ENCODE measurements at places on chromosomes 11 and 22.

GRCh38 chr11:94747146-94747545 is 21.0 kb upstream of the AMOTL1 start:
- DNase-seq, result no peak

DNA sequence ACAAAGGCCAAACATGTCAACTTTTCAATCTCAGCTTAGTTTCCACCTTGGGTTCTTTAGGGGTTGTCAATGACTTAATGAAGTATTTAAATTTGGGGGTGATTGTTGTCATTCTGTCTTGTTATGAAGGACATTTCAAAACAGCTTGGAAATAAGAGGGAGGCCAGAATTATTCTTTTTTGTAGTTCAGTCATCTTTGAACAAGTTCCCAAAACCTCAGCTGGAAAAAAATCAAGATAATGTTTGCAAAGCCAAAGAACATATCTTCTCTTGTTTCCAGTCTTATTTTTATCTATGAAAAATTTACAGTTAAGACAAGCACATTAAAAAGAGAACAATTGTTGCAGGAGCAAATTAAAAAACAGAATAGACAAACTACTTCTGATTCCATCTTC is 612.8 kb downstream of the INSC start:
- DNase-seq, result no peak

GRCh38 chr22:37231406-37232139 is 12.5 kb downstream of the RAC2 start:
- no peak for DNase-seq

DNA sequence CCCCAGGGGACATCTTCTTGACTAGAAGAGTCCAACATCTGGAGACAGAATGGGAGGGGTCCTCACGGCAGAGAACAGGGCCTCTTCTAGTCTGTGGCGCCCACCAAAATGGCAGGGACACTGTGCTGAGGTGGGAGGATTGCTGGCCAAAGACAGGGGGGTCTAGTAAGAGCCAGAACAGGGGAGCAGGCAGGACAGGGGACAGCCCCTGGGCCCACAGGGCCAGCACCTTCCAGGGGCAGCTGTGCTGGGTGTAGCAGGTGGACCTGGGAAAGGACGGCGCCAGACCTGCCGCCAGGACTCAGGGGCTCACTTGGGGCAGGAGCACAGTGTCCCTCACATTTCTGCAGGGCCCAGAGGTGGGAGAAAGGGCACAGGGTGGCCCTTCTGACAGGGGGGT is 858 bp upstream of the APOBEC3A start:
- DNase-seq, result no peak

- DNase-seq, result no peak
Observed at GRCh38 chr22:32967386-32968101, 90.6 kb downstream of the SYN3 start.

- no peak for DNase-seq
Observed at GRCh38 chr11:765025-765801, 12.1 kb downstream of the GATD1 start.

DNA sequence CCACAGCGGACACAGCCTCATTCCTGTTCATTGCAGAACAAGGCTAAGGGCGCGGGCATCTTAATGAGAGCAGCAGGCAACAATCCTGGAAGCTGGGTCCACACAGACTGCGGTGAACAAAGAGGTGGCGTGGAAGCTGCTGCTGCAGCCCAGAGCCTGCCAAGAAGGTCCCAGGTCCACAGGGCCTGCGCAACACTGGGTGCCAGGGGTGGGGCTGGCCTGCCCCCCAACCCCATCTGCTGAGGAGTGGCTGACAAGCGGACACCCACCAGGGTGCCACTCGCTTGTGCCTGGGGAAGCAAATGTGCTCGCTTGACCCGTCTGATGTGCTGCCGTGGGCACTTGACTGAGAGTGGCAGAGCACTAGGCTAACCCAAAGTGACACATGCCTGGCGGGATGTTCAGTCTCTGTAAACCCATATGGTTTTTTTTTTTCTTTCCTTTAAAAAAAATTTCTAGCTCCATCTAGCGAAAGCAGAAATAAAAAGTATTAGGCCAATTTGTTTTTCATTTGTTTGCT is 83.2 kb upstream of the PITPNB start:
- DNase-seq, result no peak

DNA sequence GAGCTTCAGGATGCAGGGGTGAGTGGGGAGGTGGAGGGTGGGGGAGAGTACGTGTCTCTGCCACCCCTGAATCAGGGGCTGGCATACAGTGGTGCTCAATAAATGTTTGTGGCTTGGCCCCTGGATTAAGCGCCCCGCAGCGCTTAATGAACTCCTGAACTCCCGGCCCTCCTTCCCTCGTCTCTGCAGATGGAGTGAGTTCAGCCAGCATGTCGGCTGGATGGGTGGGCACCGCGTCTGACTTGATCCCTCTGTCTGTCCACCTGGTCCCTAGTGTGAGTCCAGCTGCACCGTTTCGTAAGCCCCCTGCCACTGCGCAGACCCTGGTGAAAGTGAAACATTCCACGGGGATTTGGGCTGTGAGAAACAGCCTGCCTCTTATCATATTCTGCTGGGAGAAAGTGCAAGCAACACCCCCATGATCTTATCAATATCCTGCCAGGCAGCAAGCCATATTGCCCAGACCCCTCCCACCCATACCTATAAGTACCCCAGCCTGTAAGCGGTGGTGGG is 12.0 kb upstream of the MRGPRD start:
- no peak for DNase-seq

- DNase-seq, result no peak
Observed at GRCh38 chr11:102108734-102109440, 1.4 kb upstream of the YAP1 start.

DNA sequence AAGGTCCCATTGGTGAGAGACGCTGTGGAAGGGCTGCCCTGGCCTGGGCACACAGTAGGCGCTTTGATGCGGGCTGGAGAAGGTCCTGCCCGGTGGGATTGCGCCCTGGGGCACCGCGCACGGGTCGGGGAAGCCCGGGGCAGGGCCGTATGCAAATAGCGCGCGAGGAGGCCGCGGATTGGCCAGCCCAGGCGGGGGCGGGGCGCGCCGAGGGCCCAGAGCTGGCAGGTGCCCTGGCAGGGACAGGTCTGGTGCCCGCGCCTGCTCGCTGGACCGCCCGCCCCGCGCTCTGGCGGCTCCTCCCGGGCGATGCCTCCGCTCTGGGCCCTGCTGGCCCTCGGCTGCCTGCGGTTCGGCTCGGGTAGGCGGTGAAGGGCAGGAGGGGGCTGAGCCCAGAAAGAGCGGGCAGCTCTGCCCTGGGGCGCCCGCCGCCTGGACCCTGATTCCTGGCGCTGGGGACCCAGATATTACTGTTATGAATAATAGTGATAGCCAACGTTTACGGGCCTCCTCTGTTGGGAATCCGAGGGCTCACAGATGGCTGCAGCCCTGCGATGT is at the start of gene UPK3A:
TSS of gene UPK3A (plus strand) at position 245 of the 558 bp plus-strand sequence. CDS start at position 310, 65 bp downstream.
- DNase-seq, result no peak

DNA sequence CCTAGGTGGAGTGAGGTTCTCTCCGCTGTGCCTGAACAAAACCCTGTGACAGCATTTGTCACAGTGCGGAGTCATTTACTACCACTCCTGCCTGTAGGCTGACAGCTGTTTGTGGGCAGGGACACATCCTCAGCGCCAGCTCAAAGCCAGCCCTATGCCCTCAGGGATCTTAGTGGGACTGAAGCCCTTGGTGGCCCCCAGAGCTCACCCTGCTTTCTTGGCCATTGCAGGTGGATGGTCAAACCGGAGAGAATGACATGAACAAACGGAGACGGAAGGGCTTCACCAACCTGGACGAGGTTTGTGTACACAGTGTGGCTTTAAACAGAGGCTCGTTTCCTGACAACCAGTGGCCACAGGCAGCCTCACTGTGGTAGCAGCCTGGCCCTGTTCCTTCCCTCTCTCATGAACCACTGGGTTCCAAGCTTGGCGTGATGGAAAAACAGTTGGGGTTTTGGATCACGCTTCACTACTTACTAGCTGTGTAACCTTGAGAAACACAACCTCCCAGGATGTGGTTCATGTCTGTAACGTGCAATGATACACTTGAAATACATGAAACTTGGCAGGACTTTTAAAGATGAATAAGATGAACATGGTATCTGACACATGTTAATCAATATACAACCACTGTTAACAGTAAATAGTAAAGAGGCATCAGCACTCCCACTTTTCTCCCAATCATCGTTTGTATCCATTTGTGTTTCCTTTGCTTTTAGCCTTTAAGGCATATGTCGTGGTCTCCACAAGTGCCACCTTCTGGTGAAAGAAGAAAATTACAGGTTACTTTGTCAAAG is 125.8 kb downstream of the MICAL2 start:
- peak; percentile 36 for DNase-seq

- no peak for DNase-seq
Observed at GRCh38 chr22:49954354-49954753, 6.2 kb upstream of the PIM3 start.

- no peak for DNase-seq
Observed at GRCh38 chr22:33386270-33386669, 328.1 kb upstream of the SYN3 start.

DNA sequence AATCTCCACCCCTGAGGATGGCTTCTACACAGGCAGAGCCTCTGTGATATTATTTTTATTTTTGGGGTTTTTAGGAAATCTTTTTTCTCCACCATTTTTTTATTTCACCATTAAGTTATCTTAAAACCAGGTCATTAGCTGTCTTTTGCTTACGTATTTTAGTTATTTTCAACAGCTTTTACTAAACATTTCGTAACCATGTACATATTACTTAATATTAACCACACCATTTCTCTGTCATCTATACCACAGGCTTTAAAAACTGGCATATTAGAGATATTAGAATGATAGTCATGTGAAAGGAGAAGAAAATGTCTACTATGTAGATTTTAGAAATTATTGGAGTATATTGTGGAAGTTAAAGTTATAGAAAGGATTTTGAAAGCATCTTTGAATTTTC is 37.4 kb downstream of the YAP1 start:
- DNase-seq, result no peak

GRCh38 chr11:118658429-118659313 is 20.8 kb downstream of the TREH start:
- no peak for DNase-seq

GRCh38 chr11:70751142-70751734 is 352.9 kb downstream of the CTTN start:
- no peak for DNase-seq

DNA sequence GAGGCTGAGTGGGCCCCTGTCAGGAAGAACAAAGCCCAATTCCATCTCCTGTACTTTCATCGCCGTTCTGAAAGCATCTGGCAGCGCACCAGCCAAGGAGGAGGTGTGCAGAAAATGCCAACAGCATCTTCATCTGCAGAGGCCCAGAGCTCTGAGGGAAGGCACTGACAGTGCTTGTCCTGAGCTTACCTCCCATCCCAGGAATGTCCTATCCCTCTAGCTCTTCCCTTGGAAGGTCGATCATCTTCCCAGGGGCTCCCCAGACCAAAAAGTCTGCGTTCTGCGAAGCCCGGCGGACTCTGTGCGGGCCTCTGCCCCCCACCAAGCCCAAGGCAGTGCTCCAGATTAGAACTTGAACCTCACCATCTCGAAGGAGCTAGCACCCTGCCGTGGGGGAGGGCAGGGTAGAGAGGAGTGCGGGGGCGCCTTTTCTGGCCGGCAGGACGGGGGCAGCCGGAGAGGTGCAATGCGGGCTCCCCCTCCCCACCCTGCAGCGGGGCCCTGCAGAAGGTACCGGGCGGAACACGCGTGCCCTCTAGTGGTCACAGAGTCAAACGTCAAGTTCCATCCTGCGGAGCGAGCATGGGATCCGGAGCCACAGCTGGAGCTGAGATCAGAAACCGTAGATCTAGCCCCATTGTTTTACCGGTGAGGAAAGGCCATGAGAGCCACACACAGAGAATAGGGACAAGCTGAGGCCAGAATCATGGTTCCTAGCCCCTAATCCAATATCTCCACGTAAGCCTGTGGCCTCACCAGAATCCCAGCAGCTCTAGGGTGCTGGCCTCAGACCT is 5.0 kb downstream of the SCN2B start:
- peak; percentile 78 for DNase-seq

DNA sequence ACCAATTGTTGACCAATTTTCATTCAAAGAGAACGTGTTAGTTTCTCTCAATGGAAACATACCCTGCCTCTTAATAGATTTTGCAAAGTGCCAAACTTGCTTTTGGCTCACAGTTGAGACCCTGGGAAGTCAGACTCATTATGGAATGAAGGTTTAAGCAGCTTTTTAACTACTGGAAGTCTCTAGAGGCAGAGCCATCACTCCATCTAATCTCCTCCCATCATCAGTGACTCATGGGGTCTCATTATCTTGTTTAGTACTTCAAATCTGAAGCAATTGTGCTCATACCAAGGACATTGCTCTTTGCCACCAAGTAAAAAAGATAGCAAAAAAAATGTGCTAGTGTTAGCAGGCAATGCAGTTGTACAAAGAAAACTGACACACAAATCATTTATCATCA is 537.1 kb upstream of the LRRC4C start:
- DNase-seq, result no peak

GRCh38 chr11:100866453-100866852 is 179.4 kb downstream of the ARHGAP42 start:
- no peak for DNase-seq

GRCh38 chr11:123046473-123047259 is 15.3 kb downstream of the HSPA8 start:
- no peak for DNase-seq

- DNase-seq, result no peak
Observed at GRCh38 chr22:21703684-21704316, 31.8 kb downstream of the YPEL1 start.

GRCh38 chr11:36339888-36340287 is 43.8 kb downstream of the PRR5L start:
- no peak for DNase-seq

DNA sequence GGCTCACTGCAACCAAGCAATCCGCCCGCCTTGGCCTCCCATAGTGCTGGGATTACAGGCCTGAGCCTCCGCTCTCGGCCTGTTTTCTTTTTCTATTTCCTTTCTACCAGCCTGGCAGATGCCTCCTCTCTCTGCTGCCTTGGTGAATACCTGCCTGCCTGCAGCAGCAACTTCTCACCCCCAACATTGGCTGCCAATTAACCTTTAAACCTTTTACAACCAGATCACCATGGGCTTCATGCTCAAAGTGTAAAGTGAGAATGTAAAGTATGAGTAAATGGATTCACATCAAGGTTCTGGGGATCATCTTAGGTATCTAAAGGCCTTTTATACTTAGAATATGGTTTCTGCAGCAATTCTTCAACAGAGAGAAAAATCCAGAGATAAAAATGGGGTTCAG is 13.0 kb upstream of the FCHSD2 start:
- DNase-seq, result no peak

DNA sequence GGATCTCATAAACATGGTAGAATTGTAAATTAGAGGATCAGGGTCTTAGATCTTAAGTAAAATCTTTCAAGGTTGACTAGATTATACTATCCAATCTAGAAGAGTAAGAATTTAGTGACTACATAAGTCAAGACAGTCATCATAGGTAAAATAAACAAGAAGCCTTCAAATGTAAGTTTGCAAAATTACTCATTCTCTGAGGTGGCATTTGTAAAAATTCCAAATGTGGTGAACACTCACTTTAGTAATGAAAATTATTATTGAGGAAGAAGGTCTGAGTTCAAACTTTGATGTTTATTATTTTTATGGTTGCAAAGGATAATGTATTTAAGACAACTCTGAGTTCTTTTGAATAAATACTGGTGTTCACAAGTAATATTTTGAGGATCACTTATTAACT is 4.6 kb downstream of the HYLS1 start:
- no peak for DNase-seq

All from NCI-H2107 (cell line).